ENCODE measurements at places on chromosomes 3 and 15.

- no peak for DNase-seq
Observed at GRCh38 chr3:65350801-65351476, 663.1 kb upstream of the ADAMTS9 start.

DNA sequence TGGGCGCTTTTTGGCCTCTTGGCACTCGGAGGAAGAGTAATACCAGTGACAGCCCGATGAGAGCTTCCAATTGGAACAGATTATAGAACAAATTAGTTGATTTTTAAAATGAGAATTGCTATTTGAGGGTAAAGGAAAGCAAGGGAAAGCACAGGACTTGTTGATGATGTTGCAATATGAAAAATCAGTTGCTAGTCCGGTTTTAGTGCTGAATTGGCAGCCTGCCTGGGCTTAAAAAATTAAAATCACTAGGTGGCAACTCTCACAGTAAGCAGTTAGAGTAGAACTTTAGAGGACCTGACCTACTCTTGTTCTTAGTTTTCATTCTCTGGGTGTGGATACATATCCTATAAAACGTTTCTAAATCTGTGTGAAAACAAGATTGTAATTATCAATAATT lies 2.1 kb upstream of the SCAANT1 start:
- no peak for DNase-seq

DNA sequence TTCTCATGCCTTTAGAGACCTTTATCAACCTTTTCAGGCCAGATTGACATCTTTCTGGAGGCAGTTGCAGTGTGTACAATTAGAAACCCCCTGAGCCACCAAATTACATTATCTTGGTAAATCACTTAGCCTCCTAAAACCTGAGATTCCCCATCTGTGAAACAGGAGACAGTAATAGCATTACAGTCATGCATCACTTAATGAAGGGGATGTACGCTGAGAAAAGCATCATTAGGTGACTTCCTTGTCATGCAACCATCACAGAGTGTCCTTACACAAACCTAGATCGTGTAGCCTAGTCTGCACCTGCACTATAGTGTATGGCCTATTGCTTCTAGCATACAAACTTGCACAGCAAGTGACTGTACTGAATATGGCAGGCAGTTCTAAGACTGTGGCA lies 400.8 kb upstream of the CNTN3 start:
- DNase-seq = no peak

DNA sequence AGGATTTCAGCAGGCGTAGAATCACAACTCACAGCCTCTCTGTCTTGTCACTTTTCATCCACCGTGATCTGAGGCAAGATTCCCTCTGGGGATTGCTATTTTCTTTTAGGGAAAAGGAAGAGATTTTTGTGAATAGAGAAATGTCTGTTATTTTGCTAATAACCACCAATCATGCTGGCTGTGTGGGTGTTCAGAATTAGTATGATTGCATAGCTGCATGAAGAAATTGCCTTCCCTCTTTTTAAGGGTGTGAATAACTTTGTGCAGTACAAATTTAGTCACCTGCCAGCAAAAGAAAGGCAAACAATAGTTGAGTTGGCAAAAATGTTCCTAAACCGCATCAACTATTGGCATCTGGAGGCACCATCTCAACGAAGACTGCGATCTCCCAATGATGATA lies 60.8 kb downstream of the KAT2B start:
- no peak for DNase-seq

- DNase-seq = no peak
Observed at GRCh38 chr3:67335813-67336212, 318.6 kb downstream of the SUCLG2 start.

DNA sequence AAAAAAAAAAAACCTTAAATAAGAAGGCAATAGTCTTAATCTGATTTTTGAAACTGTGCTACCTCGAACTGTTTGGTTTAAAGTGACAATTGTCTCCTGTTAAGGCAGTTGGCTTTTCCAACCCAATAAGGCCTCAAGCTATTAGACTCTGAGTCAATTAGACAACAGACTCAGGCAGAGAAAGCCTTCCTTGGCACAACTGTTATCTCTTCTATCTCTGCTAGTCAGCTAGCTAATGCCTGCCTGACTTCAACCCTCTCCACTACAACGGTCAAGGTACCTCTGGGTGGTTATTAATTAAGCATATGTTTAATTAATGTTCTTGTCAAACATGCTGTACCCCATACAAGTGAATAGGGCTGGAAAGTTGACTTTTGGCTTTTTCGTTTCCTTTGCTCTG lies 110.2 kb upstream of the NLGN1 start:
- DNase-seq = no peak

DNA sequence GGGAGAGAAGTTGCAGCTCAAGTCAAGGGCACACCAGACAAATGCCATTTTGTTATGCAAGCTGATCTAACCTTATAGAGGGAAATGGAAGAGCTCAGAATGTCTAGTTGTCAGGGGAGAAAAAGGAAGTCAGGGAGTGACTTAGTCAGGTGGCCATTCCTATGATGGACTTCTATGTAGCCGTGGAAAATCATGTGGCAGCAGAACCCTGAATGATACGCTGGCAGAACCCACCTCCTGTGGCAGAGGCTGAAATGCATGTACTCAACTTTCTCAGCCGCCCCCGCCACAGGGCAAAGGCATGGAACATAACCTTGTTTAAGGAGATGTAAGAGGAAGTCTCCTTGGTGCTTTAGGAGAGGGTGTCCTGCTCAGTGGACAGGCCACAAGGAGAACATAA lies 37.7 kb upstream of the PARL start:
- DNase-seq = no peak

DNA sequence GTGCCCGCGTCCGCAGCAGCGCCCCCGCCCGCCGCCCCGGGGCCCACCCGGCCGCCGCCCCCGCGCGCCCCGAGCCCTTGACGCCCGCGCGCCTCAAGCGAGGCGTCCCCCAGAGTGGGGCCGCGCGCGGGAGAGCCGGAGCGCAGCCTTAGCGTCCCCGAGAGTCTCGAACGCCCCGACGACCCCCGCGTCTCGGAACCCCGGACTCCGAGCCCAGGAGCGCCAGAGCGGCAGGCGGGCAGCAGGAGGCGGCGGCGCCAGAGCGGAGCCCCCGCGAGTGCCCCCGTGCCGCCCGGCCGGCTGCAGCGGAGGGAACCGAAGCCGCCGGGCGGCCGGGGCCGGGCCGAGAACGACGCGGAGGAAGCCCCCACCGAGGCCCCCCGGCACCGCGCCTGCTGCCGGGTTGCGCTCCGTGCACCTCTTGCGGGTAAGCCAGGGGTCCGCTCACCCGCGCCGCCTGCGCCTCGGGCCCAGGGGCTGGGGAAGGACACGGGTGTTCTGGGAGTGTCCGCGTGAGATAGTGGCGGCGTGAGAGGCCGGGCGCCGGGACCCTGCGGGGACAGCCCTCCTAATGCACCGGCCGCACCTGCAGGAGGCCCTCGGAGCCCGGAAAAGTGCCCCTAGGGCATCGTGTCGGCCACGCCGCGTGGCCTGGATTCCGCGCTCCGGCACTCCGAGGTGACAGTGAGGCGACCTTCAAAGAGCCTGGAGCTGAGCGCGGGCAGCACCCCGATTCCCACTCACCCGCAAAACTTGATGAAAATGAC lies 52.0 kb upstream of the ULK4 start:
- DNase-seq = no peak

- no peak for DNase-seq
Observed at GRCh38 chr15:43102187-43102586, 3.7 kb downstream of the UBR1 start.

DNA sequence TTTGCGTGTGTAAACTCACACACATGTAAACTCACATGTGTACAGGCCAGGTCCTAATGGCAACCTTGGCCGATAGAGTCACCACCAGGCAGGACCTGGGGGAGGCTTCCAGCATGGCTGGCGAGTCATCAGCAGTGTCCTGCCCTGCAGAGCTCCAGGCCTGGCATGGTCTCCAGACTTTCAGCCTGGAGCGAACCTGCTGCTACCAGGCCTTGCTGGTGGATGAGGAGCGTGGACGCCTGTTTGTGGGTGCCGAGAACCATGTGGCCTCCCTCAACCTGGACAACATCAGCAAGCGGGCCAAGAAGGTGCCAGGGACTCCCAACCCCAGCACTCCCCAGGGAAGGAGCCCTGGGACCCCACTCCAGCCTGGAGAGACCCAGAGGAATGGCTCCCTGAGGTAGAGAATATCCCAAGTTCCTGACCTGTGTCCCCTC lies 1.0 kb downstream of the SEMA3B start:
- no peak for DNase-seq

GRCh38 chr15:73945130-73945508 lies 18.9 kb downstream of the LOXL1 start:
- no peak for DNase-seq

DNA sequence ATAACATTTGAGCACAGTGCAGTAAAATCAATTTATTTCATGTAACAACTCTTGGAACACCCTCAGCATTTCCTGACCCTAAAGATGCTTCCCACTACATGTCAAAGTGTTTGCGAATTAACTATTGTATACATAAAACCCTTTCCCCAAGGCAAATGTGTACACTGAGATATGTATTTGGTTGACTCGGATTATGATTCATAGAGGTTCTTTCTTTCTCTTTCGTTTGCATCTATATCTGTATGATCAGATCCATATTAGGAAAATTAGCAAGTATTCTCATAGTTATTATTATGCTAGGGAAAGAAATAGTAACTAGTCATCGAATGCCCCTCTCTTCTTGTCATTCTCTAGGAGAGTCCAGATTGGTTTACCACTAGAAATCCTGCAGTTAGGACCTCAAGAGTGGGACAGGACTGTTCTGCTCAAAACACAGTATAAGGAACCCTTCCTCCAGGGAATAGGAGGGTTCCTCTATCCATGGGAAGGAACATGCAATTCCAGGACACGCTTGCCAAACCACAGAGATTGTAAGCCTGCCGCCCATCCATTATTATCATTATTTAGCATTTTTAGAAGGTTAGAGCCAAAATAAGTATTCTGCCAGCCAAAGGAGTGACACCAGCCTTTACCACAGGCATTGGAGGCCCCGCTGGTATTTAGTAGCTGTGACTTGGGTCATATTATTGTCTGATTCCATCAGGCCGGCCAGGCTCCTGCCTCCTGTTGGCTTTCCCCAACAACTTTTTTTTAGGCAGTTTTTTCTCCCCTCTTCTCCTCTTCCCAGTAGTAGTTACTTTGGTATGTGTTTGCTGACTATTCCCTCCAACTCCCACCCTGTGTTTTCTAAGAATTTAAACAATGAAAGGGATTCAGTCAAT lies 100.7 kb downstream of the GALK2 start:
- no peak for DNase-seq

DNA sequence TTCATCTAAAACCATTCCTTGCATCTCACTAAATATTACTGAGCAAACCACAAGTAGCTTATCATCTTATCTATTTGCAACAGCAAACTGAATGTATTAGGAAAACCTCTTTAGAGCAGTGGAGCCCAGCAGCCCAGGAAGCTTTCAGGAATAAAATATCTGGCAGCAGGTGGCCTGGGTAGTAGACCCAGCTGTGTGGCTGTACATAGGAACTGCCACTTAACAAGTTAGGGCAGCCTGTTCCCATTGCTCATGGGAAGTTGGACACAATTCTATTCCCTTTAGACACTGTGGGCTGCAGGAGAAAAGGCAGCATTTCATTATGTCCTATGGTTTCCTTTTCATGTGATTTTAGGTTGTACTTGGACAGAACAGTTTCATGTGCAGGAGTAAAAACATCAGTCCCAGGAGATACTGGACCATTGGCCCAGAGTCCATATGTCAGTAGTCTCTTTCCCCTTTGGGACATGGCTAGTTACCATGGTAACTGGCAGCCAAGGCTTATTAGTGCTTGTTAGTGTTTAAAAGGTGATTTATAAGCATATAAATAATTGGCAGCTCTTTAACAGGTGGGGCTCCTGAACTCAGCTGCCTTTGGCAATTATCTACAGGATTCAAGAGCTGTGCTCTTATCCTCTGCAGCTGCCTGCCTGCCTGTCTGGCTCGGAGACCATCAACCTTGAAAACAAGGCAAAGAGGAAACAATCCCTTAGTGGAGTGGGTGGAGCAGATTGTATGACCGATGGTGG lies 28.9 kb upstream of the LSAMP start:
- DNase-seq = no peak

DNA sequence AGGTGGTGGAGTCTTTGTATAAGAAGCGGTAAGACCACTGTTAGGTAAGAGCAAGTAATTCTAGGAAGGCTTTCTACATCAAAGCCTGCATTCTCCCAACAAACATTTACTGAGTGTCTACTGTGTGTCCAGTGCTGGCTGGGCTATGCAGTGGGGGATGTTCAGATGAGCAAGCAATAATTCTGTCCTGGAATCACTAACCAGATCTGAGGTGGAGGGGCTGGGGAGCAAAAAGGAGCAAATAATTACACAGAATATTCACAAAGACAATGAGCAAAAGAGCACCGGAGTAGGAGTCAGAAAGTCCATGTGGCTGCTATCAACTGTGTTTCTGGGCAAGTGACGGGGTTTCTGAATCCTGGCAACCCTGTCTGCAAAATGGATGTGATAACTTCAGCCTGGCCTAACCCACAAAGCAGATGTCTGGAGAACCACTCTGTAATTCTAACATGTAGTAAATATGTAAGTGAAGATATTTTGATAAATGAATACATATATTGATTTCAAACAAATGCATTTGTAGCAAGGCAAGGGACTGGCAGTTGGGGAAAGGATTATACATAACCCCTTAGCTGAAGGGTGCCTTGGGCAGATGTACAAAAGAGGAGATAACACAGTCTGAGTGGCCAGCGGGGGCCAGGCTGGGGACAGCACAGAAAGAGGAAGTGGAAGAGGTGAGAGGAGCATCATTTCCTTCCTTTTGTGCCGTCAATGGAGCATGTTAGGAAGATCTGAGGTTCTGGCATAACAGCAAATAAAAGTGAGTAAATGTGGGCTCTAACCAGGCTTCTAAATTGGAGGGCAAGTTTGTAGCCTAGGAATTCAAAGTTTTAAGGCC lies 28.8 kb downstream of the CYP8B1 start:
- DNase-seq = no peak

DNA sequence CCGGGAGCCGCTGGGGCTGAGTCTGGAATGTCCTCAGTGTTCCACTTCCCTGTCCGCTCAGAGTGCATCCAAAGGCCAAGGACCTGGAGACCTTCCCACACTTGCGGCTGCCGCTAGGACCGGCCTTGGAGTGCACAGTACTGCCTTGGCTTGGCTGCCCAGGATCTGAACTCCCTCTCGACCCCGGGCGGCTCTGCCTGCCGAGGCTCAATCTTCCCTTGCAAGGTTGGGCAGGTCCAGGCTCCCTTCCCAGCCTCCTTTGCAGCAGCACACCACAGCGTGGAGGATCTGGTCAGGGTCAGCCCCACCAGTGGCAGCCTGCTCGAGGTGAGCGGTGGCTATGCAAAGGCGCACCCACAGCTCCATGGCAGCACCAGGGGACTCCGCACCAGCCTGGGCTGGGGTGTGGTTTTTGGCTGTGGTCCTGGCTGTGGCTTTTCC lies 69.2 kb downstream of the PLXNA1 start:
- no peak for DNase-seq

DNA sequence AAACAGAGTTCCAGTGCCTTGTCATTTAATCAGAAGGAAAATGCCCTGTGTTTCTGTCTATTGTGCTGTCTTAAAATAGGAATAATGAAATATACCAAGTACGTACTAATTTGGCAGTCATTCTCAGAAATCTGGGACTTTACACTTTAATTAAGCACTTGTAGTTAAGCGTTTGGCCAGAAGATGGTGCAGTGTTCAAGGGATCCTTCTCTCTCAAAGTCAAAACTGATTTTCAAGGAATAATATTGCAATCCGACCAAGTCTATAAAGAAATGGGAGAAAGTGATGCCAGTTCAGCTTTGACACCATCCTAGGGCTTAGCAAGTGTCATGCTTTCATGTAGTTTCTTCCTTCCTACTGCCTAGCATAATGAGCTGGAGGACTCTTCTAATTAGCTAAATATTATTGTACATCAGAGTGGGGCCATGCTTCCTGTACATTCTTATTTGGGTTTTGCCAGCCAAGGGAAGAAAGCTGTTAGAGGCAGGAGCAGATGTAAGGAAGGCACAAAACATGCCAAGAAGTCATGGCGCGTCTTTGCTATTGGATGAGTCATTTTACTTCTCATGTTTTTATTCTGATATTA lies 64.8 kb downstream of the SAMMSON start:
- DNase-seq = no peak
